ENCODE measurements at places on chromosomes 7 and 10. TPM values are rescaled to one million over a fixed set of nuclear protein-coding genes. Genes with fewer than 3 reads are reported as not detected.
A peak's percentile ranks its signal among the peaks of the same experiment; 100 is the strongest.

- DNase-seq, result no peak
These were observed 431.6 kb upstream of the GALNT17 start for GRCh38 chr7:70700055-70700940.

GRCh38 chr10:32163071-32163761 lies 107.0 kb upstream of the KIF5B start:
- no peak for DNase-seq

DNA sequence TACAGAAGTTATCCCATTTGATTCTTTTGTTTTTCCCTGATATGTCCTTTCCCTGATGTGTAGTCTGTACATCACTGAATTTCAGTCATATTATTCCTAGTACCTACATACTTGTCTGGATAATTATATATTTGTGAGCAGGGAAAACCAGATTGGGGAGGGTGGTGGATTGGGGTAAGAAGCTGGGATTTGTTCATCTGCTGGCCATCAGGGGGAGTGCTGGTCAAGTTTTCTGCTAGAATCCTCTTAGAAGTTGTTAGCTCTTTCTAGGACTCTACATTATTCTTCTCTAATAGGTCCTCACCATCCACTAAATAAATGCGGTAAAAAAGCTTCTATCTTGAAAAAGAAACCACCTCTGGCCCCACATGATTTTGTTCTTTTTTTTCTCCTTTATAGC lies 232.7 kb upstream of the TAC1 start:
- DNase-seq, result peak; percentile 13

- no peak for DNase-seq
These were observed 240.4 kb downstream of the ABCA13 start for GRCh38 chr7:48411619-48412018.

- DNase-seq, result no peak
These were observed 88.3 kb upstream of the KAT6B start for GRCh38 chr10:74738052-74738451.

The FAM25G gene
- total RNA-seq, result not detected

All from frontal cortex (tissue), 4 donors.